ENCODE measurements at places on chromosomes 16 and 17.

DNA sequence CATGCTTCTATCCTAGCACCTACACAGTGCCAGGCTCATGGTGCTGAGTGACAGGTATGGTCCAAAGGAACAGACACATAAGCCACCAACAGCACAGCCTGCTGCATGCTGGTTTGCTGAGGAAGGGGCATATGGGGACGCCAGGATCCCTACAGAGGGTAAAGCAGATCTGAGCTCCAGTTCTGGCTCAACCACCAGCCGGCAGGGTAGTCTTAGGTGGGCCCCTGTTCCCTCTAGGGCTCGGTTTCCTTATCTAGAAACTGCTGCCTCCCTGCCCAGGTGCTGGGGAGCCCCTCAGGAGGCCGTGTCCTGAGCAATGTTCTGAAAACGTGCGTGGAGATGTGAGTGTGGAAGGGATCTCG, 24.2 kb upstream of the MRPS23 start:
- DNase-seq: no peak

DNA sequence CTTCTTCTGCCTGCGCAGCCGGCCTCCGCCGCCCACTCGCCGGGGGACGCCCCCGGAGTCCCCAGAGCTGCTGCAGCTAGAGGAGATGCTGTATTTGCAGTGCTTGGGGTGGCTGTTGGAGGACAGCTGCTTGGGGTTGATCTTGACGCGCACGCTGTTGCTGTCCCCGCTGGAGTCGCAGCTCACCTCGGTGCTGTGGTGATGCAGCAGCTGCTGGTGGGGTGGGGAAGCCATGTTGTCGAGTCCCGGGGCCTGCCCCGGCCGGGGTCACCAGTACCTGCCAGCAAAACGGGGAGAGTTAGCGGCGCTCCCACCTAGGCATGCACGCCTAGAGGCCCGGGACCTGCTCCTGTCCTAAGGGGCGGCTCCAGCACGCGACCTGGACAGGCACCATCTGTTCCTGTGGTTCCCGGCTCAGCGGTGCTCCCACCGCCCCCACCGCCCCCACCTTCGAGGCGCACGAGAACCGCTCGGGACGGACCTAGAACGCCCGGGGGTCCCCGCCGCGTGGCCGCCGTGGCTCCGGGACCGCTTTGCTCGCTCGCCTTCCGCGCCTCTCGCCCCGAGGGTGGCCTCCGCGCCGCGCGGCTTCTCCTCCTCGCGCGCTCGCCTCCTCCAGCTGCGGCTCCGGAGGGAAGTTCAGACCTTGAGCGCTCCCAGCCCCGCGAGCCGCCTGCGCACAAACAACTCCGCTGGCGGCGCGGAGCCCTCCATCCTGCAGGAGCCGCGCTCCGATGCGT, 863 bp downstream of the ADCY9 start:
- no peak for DNase-seq

GRCh38 chr16:51938861-51939260, 608.1 kb downstream of the TOX3 start:
- DNase-seq: no peak

GRCh38 chr16:87333101-87333500, 15.9 kb upstream of the C16orf95 start:
- no peak for DNase-seq

DNA sequence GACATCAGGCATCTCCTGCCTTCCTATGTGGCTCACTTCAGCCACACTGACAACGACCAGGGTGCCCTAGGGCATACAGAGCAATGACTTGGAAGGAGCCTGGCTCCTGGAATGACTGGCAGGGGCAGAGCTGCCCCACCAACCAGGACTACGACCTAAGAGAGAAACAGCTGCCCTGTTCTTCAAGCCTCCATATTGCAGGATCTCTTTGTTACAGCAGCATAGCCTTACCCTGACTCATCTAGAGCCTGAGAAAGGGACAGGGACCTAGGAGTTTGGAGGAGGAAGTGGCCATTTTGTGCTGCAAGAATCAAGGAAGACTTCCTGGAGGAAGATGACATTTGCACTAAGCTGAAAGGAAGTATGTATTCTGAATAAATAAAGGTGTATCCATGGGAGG, 49.6 kb downstream of the GSG1L start:
- no peak for DNase-seq

Data from GOT3 (cell line).